Activated naive CD4-positive, alpha-beta T cell treated with anti-CD3 and anti-CD28 coated beads, Interleukin-2, amount 10 ng/mL, durations not matched to agents 7 days and 5 days (primary cell): ENCODE measurements at places on chromosomes 3 and 15.

DNA sequence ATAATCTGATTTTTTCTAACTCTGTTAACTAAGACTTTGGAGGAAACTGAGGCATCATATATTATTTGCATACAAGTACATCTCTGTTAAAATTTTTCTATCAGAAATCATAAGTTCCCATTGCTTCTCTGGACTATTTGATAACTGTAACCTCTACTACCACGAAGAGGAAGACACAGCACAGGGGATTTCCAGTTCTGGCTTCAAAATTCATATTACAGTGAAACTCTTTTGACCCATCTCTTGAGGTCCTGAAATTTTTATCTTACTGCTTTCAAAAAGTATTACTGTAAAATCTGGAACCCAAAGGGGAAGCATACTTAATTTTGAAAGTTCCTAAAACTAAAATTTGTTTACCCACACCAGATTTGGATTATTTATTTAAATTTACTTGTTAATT lies 4.2 kb downstream of the PLSCR1 start:
- no peak for DNase-seq
- peak overlapping the region; percentile 81 for H3K4me3 ChIP-seq
- no peaks in the 10 kb centered on the region for H3K27me3 ChIP-seq

- no peak for DNase-seq
- H3K36me3 ChIP-seq = no peaks in the 10 kb centered on the region
- no peaks in the 10 kb centered on the region for H3K27me3 ChIP-seq
- H3K4me3 ChIP-seq = no peak overlapping the region
Observed at GRCh38 chr3:24704496-24704895, 209.8 kb upstream of the THRB start.

DNA sequence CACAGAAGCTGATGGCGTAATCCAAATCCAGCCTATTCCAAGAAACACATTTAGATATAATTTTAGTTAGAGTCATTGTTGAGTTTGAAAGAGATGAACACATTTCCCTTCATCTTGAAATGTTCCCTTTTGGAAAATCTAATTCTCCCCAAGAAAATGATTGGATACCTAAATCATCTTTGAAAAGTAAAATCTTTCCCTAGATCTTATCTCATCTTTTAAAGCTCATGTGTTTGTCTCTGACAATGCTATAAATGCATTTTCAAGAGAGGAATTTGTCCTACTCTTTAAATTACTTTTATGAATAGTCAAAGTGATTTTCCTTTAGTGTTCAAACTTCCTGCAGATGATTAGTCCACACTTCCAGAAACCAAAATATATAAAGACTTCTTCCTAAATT lies 82.6 kb upstream of the CNTN6 start:
- H3K4me3 ChIP-seq = no peak overlapping the region
- no peak for DNase-seq
- H3K4me1 ChIP-seq = no peaks in the 10 kb centered on the region
- no peak overlapping the region for H3K27ac ChIP-seq

DNA sequence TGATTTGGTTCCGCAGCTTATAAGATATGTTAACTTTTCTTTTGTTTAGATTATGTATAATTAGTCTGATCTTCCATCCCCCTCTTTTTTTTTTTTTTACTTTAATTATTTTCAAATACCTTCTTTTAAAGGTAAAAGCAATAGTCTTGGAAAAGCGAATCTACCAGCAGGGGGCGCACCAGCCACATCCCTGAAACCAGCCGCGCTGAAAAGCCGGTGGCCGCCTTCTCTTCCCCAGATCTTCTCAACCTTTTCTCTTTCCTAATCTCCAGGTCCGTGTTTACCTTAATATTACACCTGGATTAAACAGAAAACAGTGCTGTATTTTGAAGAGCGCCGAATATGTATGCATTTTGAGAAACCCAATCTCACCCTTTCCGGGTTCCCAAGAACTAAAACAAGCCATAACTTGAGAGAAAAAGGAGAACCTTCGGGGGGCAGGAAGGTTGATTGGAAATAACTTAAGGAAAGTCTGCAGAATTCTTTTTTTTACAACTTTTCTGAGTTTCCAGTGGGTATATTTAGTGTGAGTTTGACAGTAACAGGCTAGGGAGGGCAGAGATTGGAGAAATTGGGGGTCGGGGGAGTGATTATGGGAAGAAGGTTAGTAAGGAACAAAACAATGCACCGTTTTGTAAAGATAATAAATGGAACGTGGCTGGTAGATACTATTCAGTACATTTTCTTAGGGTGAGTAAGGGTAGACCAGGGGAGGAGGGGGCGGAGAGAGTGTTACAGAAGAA lies 2.0 kb upstream of the SOX2 start:
- peaks cover 5% of the 10 kb centered on the region for H3K36me3 ChIP-seq
- H3K27ac ChIP-seq = peak overlapping the region; percentile 72
- H3K4me1 ChIP-seq = peaks cover 8% of the 10 kb centered on the region
- DNase-seq = peak; percentile 73
- H3K4me3 ChIP-seq = peak overlapping the region; percentile 33

- DNase-seq = no peak
- peaks cover 3% of the 10 kb centered on the region for H3K36me3 ChIP-seq
- no peak overlapping the region for H3K4me3 ChIP-seq
- peaks cover 7% of the 10 kb centered on the region for H3K4me1 ChIP-seq
Observed at GRCh38 chr15:59292442-59293151, 80.1 kb downstream of the MYO1E start.

- H3K4me1 ChIP-seq = no peaks in the 10 kb centered on the region
- no peaks in the 10 kb centered on the region for H3K27me3 ChIP-seq
- H3K27ac ChIP-seq = no peak overlapping the region
- H3K4me3 ChIP-seq = no peak overlapping the region
- DNase-seq = no peak
Observed at GRCh38 chr3:36524560-36524959, 144.3 kb downstream of the STAC start.

- H3K36me3 ChIP-seq = peaks cover 34% of the 10 kb centered on the region
- H3K4me3 ChIP-seq = no peak overlapping the region
- peaks cover 5% of the 10 kb centered on the region for H3K4me1 ChIP-seq
- no peak overlapping the region for H3K27ac ChIP-seq
- H3K27me3 ChIP-seq = no peaks in the 10 kb centered on the region
- DNase-seq = no peak
Observed at GRCh38 chr3:16402451-16402850, 111.0 kb downstream of the RFTN1 start.

DNA sequence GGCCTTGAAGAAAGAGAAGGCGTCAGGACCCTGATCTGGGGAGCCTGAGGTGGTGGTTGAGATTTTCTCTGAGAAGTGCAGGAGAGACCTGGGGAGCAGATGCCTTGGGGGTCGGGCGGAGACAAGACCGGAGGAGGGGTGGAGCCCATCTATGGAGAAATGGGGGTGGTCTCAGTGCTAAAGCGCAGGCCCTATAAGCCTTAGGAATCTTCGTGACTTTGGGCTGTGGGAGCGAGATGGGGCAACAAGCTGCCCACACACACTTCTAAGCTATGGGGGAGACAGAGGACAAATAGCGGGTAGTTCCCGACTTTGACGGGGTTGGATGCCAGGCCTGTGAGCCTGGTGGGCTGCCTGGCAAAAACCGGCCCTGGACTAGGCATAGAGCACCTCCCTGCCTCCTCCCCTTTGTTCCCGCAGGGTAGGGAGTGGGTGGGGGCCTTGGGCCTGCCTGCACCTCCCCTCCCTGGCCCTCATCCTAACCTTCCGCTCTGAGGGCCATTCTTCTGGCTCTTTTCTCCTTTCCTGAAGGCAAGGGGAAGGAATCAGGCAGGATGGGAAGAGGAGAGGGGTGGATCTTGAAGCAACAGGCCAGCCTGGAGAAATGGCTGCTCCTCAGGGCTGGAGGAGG lies 880 bp downstream of the NISCH start:
- H3K4me3 ChIP-seq = peak overlapping the region; percentile 85
- no peak for DNase-seq
- peak overlapping the region; percentile 91 for H3K27ac ChIP-seq
- peaks cover 42% of the 10 kb centered on the region for H3K4me1 ChIP-seq
- peaks cover 28% of the 10 kb centered on the region for H3K36me3 ChIP-seq

GRCh38 chr15:25772500-25772899 lies 90.6 kb downstream of the ATP10A start:
- H3K36me3 ChIP-seq = peaks cover 16% of the 10 kb centered on the region
- H3K4me3 ChIP-seq = no peak overlapping the region
- peaks cover 21% of the 10 kb centered on the region for H3K4me1 ChIP-seq
- no peaks in the 10 kb centered on the region for H3K27me3 ChIP-seq

GRCh38 chr3:127735767-127736693 lies 63.3 kb downstream of the ABTB1 start:
- peaks cover 33% of the 10 kb centered on the region for H3K27me3 ChIP-seq
- H3K4me1 ChIP-seq = peaks cover 5% of the 10 kb centered on the region
- no peak overlapping the region for H3K27ac ChIP-seq
- H3K36me3 ChIP-seq = no peaks in the 10 kb centered on the region
- no peak overlapping the region for H3K4me3 ChIP-seq

DNA sequence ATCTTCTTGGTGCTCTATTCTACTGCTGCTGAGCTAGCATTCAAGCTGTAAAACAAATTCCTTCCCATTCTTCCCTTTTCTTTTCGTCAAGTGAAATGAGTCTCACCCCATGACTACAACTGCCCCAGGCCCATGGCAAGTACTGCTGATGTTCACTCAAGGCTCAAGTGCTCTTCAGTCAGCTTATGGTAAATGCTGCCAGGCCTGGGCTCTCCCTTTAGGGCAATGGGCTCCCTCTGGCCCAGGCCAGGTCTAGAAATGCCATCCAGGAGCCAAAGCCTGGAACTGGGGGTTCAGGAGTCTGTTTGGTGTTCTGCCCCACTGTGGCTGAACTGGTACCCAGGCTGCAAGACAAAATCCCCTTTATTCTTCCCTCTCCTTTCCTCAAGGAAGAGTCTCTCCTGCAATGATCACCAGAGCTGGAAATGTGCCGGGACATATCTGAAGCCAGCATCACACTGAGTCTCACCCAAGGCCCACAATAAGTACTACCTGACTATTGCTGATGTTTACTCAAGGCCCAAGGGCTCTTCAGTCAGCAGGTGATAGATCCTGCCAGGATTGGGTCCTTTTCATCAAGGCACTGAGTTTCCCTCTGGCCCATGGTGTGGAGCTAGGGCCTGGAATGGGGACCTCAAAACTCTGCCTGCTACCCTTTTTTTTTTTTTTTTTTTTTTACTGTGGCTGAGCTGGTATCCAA lies 205.0 kb upstream of the STAC start:
- no peaks in the 10 kb centered on the region for H3K27me3 ChIP-seq
- no peak for DNase-seq
- H3K4me3 ChIP-seq = no peak overlapping the region
- no peaks in the 10 kb centered on the region for H3K4me1 ChIP-seq
- H3K36me3 ChIP-seq = no peaks in the 10 kb centered on the region

GRCh38 chr3:149299938-149300801 lies 33.3 kb downstream of the TM4SF18 start:
- H3K4me1 ChIP-seq = no peaks in the 10 kb centered on the region
- no peak overlapping the region for H3K27ac ChIP-seq
- H3K36me3 ChIP-seq = no peaks in the 10 kb centered on the region
- no peak for DNase-seq
- H3K4me3 ChIP-seq = no peak overlapping the region
- peaks cover 32% of the 10 kb centered on the region for H3K27me3 ChIP-seq

- H3K4me3 ChIP-seq = no peak overlapping the region
- H3K4me1 ChIP-seq = no peaks in the 10 kb centered on the region
- no peaks in the 10 kb centered on the region for H3K27me3 ChIP-seq
- H3K27ac ChIP-seq = no peak overlapping the region
- no peak for DNase-seq
Observed at GRCh38 chr3:146796078-146796477, 190.9 kb upstream of the PLSCR5 start.

GRCh38 chr3:168467115-168467714 lies 371.5 kb upstream of the GOLIM4 start:
- H3K4me3 ChIP-seq = no peak overlapping the region
- no peaks in the 10 kb centered on the region for H3K27me3 ChIP-seq
- no peaks in the 10 kb centered on the region for H3K36me3 ChIP-seq
- H3K27ac ChIP-seq = no peak overlapping the region
- H3K4me1 ChIP-seq = no peaks in the 10 kb centered on the region
- no peak for DNase-seq

GRCh38 chr3:6571448-6571847 lies 289.5 kb upstream of the GRM7 start:
- H3K4me3 ChIP-seq = no peak overlapping the region
- no peaks in the 10 kb centered on the region for H3K36me3 ChIP-seq
- no peaks in the 10 kb centered on the region for H3K4me1 ChIP-seq
- no peak for DNase-seq
- H3K27me3 ChIP-seq = no peaks in the 10 kb centered on the region

GRCh38 chr3:30696403-30696819 lies 90.0 kb downstream of the TGFBR2 start:
- peaks cover 80% of the 10 kb centered on the region for H3K36me3 ChIP-seq
- H3K4me1 ChIP-seq = peaks cover 27% of the 10 kb centered on the region

DNA sequence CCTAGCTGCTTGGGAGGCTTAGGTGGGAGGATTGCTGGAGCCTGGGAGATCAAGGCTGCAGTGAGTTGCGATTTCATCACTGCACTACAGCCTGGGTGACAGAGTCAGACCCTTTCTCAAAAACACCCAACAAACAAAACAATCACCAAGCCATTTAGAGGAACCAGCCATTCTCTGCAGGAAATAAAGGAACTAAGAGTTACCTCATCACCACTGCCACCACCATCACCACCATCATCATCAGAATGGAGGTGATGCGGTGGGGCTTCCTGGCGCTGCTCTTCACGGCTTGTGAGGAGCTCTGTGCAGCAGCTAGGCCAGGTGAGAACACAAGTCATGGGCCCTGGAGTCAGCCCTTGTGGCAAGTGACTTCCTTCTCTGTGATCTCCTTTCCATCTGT lies 37.7 kb upstream of the KLHL25 start:
- no peak for DNase-seq
- H3K4me1 ChIP-seq = no peaks in the 10 kb centered on the region
- H3K36me3 ChIP-seq = no peaks in the 10 kb centered on the region

DNA sequence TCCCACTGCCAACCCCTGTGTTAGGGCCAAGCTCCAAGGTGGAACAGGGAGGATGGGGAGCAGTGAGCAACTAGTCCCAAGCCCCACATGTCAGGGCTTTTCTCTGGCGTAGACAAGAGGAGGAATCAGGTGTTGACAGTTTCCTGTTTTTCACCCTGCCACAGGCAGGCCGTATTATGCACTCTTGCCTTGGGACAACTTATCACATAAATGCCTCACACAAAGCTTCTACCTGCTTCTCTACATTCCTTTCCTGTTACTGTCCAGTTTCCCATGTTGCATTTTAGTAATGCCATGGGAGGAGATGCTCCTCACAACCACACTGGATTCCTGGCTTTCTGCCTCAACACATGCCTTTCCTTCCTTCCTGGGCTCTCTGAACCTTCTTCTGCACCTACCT lies 381.2 kb upstream of the ATP11B start:
- DNase-seq = no peak
- H3K27ac ChIP-seq = no peak overlapping the region
- no peak overlapping the region for H3K4me3 ChIP-seq
- H3K27me3 ChIP-seq = no peaks in the 10 kb centered on the region
- H3K4me1 ChIP-seq = no peaks in the 10 kb centered on the region
- H3K36me3 ChIP-seq = no peaks in the 10 kb centered on the region
